Cerebellar nuclear complex (tissue), 1 donor: ENCODE measurements at places on chromosomes 5 and 9.

- no peak for DNase-seq
Observed at GRCh38 chr5:147482706-147483180, 27.1 kb downstream of the DPYSL3 start.

DNA sequence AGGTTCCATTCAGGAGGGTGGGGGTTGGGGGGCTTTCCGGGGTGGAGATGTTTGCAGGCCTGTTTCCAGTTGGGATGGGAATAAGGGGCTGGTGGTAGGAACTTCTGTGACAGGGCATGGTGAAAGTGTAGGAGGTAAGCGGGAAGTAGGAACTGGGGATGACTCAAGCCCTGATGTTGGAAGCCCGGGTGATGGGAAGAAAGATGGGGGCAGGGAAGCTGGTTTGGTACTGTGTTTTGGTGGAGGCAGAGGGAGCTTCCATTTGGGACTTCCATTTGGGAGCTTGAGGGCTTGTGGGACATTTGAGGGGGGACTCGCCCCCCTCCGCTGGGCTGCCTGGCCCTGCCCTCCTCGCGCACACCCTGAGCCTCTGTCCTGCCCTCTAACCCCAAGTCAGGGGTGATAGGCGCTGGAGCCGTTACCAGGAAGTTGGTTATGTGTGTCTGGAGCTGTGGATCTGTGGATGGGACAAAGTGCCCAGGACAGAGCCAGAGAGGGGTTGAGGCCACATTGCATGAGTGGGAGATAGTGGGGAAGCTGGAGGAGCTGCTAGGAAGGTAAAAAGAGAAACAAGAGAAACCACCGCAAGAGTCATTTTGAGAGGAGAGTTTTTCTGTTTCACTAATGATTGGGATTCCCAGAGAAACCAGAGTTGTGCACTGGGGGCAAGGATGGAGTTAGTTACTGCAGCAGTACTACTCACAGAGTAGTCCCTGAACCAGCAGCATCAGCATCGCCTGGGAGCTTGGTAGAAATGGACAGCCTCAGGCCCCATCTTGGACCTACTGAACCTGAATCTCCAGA lies 6.6 kb downstream of the RGS14 start:
- no peak for DNase-seq

GRCh38 chr9:108698231-108698630 lies 157.6 kb downstream of the ACTL7B start:
- no peak for DNase-seq

- DNase-seq = no peak
Observed at GRCh38 chr5:158381614-158382160, 522.7 kb upstream of the CLINT1 start.

- DNase-seq = peak; percentile 30
Observed at GRCh38 chr9:33167084-33167971, at the start of gene B4GALT1. Gene B4GALT1, minus strand, starts transcription at chr9:33167336. Its CDS starts 167 bp downstream, at chr9:33167169.

- no peak for DNase-seq
Observed at GRCh38 chr5:142815469-142815868, 45.3 kb downstream of the ARHGAP26 start.

- no peak for DNase-seq
Observed at GRCh38 chr5:54247226-54247625, 63.1 kb downstream of the ARL15 start.

GRCh38 chr5:163350083-163350482 lies 87.3 kb upstream of the CCNG1 start:
- DNase-seq = no peak

- no peak for DNase-seq
Observed at GRCh38 chr9:4704129-4704528, 24.8 kb downstream of the CDC37L1 start.

GRCh38 chr5:89380635-89381034 lies 497.7 kb upstream of the MEF2C start:
- no peak for DNase-seq

- DNase-seq = no peak
Observed at GRCh38 chr5:65105301-65105700, 336.6 kb downstream of the CWC27 start.

DNA sequence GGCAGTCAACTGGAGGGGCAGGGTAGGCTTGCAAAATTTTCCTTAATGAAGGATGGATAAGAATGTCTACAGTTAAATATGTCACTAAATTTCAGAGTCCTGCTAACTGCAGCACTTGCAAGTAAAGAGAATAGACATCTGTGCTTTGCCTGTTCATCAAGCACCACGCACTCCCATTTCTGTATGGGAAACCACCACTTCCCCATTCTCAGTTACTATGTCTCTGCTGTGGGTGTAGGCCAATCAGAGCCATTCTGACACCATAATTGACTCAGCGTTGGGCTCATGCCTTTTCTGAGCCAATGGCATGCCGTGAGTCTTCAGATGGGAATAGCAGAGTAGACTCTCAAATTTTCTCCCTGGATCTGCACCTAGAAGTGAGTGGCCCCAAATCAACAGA lies 247.5 kb downstream of the GABRB2 start:
- DNase-seq = no peak

- no peak for DNase-seq
Observed at GRCh38 chr9:117723986-117724625, 19.9 kb downstream of the TLR4 start.

DNA sequence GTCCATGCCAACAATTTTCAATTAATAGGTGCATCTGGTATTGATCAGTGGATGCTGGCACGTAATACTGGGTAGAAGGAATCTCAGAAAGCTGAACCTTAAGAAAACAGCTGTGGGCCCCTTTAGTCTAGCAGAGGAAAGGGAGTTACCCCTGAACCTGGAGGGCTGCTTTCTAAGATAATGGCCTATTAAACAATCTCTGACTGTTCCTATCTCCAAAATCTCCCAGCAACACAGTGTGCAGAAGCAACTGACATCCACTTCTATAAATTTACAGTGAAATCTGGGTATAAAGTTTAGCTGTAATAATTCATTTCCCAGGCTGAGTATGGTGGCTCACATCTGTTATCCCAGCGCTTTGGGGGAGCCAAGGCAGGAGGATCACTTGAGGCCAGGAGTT lies 198.8 kb downstream of the MAPKAP1 start:
- no peak for DNase-seq

- no peak for DNase-seq
Observed at GRCh38 chr5:76522103-76522935, 100.9 kb downstream of the F2RL2 start.

DNA sequence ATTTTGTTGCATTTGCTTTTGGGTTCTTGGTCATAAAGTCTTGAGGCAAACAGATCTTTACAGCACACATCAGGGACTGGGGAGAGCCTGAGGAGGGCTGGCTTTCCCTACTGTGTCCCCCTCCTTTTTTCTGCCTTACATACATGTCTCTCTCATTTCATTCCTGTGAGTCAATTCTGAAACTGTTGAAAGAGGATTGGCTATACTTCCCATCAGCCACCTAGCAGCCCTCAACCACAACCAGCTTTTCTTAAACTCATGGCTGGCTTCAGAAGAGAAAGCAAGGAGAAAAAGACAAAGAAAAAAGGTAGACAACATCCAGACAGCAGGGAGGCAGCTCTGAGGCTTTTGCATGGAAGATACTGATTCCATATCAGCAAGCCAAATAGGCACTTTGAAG lies 374.8 kb upstream of the KIF2A start:
- DNase-seq = no peak

- no peak for DNase-seq
Observed at GRCh38 chr9:117771136-117771535, 66.9 kb downstream of the TLR4 start.

DNA sequence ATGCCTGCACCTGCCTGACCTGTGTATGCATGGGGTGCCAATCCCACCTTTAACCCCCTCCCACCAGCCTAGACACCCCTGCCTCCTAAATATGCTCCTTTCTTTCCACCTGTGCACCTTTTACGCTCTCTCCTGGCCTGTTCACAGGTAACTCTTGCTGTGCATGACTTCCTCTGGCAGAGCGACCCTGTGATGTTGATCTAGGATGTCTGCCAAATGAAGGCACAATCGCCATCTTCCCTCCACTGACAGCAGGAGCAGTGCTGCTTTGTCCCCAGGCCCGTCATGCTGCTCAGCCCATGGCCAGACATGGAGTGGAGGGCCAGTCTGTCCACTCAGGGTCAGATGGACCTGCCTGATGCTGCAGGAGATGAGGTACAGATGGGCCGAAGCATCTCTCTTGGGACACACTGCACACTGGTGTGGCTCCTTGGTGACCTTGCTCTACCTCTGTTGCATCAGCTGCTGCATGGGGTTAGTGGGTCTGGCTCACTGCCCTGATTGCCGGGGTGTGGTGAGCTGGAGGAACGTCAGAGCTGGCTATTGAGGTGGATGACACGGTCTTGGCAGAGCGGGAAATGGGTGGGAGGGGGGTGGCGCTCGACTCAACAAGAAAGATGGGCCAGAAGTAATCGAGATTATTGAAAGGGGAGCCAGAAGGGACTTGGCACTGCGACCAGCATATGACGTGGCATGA lies 101.7 kb upstream of the PITX1 start:
- DNase-seq = no peak

DNA sequence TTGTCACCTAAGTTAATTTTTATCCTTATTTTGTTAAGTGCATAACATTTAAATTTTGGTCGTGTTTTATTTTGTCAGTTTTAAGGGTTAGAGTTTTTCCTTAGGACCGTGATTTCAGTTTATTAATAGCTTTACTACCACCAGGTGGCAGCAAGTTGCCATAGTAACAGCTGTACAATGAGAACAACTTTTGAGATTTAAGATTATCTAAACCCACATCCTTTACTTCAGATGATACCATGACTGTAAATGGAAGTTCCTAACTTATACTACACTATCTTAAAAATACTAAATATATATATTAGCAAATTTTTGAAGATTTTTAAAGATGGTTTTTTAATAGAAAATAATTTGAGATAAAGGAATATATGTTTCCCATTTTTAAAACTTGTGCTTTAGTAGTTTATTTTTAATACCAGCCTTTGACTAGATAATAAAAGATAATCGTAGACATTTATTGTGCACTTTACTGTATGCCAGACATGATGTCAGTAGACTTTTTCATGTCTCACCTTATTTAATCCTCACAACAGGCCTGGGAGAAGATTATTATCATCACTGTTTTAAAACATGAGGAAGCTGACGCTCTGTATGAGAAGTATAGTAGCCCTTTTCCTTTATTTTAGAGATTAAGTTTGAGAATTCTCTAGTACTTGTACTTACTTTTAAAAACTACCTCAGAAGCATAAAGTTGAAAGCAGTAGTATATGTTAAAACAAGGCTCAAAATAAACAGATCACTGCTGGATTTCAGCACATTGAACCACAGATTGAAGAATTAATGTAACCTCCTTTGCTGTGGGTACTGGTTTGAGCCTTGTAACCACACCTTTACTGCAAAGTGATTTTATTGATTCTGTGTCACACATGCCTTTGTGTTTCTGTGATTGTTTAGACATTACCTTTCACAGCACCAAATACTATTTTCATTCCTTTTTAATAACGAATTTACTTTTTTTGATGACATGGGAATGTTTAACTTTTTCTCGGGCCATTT lies 27.5 kb downstream of the SREK1 start:
- DNase-seq = no peak

- DNase-seq = no peak
Observed at GRCh38 chr5:10297646-10298204, 10.0 kb downstream of the CMBL start.

GRCh38 chr9:114895521-114895991 lies 34.8 kb downstream of the TNFSF8 start:
- no peak for DNase-seq

DNA sequence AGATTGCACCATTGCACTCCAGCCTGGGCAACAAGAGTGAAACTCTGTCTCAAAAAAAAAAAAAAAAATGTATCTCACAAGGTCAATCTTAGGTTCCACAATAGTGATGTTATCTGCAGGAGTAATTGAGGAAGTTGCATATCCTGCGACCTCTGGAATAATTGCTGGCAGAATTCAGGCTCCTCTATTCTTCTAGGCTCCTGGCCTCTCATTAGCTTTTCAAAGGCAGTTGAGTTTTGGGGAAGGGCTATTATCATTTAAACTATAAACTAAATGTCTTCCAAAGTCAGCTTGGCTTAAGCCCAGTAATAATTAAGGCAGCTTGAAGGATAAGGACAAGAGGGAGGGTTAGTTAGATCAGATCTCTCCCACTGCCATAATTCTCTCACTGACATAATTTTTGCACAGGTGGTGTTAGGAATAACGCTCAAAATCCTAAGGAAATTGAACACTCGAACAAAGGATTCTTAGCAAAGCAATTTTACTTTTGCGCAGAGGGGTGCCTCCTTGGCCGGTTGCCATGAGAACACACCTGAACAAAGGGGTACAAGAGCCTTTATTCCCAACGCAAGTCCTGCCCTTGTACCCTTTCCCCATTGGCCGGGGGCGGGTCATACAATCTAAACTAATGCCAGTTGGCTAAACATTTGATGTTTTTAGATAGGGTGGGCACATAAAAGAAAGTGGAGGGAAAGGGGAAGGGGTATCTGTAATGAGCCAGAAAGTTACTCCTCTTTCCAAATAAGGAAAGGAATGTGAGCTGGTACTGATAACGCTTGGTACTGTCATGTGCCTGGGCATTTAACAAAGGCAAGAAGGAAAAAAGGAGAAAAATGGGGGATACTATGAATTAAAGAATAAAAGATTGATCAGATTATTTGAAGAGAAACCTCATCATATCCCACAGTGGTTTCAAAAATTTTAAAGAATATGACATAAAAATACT lies 106.4 kb upstream of the CCNG1 start:
- no peak for DNase-seq

DNA sequence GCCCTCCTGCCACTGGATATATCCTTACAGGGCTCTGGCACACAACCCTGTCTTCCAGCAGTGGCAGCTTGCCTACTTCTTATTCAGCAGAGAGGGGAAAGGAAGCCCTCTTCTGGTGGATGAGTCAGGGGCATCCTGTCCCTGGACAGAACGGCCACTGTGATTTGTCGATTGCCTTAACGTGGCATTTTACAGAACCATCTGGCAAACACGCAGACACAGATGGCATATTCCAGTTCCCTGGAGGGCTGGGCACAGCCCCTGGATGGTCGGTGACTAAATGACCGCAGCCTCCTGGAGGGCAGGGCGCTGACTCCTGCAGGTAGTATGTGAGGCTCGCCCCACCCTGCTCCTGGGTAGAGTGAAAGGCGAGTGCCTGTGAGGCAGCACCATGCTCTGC lies 62.1 kb downstream of the DCP2 start:
- DNase-seq = no peak

DNA sequence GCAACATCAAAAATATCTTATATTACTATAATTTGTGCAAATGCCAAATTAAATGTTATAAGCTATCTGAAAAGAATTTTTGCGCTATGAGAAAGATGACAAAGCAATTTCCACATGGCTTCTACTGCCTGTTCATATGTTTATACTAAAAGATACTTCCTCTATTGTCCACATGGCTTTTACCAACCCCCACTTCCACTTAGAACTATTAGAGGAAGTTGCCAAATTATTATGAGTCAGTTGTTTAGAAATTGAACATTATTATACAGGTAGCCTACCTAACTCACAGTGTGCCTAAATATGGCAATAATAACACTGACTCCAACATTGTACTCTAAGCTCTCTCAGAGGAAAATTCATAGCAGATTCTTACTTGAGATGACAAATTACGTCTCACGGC lies 37.6 kb upstream of the SLC27A6 start:
- no peak for DNase-seq
